ENCODE measurements at places on chromosomes 1 and 21.

DNA sequence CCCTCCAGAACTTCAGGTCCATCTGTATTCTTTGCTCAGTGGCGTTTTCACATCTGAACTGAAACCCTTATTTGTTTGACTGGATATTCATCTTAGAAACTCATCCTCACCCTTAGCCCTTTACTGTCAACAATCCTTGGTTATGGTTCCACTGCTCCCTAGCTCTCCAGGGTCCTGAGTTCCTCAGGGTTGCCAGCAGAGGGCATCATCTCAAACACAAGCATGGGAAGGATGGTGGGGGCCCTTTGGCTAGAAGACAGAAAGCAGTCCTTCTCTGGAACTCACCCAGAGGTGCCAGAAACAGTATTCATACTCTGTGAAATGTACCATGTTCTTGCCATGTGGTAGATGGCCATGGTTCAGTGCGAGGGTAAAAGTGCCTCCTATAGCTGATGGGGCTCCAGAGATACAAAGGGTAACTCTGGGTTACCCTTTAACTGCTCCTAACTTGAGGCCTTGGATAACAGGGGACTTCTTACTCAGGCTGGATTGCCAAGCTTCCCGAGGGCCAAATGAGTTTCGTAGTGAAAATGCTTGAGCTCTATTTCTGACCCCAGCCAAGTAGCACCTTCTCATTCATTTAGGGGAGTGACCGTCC lies 11.3 kb downstream of the NCSTN start:
- DNase-seq, result no peak

DNA sequence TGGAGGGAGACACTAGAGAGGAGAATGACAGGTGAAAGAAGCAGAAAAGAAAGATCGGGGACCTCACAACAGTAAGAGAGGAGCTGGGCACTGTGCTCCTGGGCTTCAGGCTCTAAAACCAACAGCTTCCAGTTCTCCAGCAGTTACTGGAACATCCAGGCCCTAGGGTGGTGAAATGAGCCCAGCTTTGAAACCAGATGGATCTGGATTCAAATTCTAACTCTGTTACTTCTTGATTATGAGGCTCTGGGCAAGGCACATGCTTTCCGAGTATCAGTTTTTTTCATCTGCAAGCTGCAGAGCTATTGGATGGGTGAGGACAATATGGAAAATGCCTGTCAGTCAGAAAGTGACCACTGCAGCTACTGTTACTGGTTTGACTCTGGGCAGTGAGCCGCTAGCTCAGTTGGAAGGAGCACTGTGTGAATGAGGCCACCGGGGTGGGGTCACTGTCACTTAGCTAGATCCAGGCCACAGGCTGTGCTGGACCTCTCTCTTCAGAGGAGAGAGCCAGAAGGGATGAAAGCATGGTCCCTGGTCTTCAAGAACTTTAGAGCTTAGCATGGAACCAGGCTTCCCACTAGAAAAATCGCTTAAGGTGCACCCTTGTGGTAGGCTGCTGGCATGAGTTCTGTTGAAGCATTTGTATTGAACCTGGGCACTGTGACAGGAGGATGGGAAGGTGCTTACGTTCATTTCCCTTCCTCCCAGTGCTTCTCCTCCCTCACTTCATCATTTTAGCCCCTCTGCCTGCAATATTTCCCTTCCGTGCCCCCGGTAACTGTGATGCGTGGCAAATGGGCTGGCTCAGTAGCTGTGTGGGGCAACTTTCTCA lies 12.2 kb downstream of the PLEKHO1 start:
- peak; percentile 52 for DNase-seq

GRCh38 chr1:24252185-24252780 lies 65.2 kb upstream of the IFNLR1 start:
- no peak for DNase-seq

- no peak for DNase-seq
Measured at GRCh38 chr1:225906467-225906866, 17.5 kb upstream of the LEFTY1 start.

GRCh38 chr21:36728371-36729111 lies 29.6 kb downstream of the SIM2 start:
- DNase-seq, result no peak

GRCh38 chr1:163165119-163165518 lies 37.6 kb downstream of the RGS5 start:
- DNase-seq, result no peak

DNA sequence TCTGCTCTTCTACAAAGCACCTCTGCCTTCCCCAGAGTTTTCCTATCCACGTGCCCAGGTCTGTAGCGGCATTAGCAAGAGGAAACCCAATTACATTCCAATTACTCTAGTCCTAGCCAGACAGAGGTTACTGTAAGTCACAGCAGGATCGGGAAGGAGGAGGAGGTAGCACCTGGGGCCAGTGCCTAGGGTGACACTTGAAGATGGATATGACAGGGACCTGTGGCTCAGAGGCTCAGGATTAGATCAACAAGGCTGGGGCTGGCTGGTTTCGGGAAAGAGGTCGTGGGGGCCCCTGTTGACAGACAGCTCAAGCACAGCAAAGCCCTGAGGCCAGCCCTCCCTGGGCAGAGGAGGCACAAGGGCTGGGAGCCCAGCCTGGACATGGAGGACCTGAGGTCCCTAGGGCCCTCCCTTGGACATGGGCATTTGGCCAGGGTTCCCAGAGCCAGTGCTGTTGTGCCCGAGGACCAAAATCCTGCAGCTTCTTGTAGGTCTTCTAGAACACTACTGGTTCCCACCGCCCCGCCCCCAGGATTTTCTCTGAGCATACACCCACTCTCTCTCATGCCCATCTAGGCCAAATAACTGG lies 3.0 kb upstream of the HCRTR1 start:
- DNase-seq, result no peak

DNA sequence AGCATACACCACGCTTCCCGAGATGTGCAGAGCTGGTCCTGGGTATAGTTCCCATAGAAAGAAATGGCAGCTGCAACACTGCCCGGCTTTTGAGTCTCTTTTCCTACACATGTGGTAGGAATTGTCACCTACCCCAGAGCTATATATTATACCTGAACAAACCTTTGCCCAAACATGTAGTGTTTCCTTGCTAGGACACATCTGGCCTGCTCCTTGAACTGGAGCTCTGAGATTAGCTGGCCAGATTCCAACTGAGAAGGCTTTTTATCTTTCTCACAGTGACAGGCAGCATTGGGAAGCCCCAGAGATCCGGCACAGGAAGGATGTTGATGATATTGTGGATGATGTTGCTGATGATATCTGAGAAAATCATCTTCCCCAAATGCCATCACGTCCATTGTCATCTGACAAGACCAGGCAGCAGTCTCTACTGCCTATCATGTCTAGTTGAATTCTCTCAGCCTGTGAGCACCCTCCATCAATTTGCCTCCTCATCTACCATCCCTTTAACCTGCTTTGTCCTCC lies 115.0 kb upstream of the SMYD2 start:
- DNase-seq, result no peak

DNA sequence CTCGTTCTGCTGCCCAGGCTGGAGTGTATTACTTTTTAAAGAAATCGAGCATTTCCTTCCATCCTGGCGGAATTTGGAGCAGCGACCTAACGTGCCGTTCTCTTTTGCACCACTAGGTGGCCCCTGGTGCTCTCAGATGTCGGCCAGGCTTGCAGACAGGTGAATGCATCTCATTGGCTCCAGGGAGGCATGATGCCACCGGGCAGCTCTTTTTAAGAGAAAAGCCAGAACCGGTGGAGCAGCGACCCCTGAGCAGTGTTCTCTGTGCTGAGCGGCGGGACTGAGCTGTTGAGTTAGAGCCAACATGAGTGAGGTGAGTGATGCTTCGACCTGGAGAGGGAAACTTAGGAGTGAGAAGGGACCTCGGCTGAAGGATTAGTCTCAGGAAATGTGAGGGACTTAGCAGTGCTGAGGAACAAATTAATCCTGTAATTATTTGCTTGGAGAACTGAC lies at the start of gene PCP4:
TSS of gene PCP4 (plus strand) at position 241 of the 453 bp plus-strand sequence. CDS start at position 305, 64 bp downstream.
- DNase-seq, result peak; percentile 41

DNA sequence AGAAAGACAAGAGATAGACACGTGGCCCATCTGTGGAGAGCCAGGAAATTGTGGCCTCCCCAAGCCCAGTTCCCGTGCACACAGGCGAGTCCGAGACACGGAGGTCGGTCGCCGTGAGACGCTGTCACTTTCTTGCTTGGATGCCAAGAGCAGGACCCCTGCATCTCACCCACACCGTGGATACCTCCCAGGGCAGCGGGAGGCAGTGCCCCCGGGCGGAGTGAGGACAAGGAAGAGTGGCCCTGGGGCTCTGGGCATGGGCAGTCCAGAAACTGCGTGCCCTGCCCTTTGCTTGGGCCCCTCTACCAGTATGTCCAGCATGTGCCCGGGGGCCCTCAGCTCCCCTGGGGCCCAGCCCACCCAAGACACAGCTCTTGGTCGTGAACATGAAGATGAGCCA lies 24.7 kb upstream of the ARHGEF16 start:
- DNase-seq, result no peak

GRCh38 chr1:156461781-156462647 lies 38.6 kb downstream of the MEF2D start:
- DNase-seq, result no peak

GRCh38 chr1:36705629-36706028 lies 222.9 kb upstream of the CSF3R start:
- no peak for DNase-seq

DNA sequence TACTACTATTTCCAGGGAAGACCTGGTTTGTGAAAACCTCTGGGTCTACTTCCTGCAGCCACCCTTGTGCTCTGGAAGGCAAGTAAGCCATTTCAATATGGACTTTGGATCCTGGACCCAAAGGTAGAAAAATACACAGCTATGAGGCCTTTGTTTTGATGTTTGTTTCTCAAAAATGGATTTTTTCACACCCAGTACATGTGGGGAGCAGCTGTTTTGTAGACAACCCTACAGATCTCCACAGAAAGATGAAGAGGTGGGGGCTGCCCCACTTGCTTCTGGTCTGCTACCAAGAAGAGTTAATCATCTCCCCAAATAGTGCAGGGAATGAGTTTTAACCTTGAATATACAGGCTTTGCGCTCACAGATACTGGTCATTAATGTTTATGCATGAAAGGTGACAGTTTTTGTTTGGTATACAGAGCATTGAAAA lies 29.2 kb downstream of the ZNF281 start:
- DNase-seq, result no peak

DNA sequence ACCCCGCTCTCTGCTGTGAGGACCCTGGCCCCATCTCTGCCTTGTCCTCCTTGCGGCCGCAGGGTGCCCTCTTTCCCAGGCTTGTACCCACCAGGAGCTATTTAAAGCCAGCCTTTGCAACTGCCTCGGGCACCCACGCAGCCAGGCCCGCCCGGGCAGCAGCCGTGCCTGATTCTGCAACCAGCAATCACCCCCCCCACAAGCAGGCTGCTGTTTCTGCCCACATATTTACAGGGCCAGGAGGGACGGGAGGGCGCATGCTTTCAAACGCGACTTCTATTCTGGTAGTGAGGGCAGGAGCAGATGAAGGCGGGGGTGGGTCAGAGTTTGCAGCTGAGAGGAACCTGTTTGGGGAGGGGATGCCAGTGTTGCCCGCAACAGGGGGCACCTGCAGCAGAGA lies 13.6 kb downstream of the GABRD start:
- DNase-seq, result no peak

- no peak for DNase-seq
Measured at GRCh38 chr21:15298306-15298705, 233.5 kb upstream of the NRIP1 start.

DNA sequence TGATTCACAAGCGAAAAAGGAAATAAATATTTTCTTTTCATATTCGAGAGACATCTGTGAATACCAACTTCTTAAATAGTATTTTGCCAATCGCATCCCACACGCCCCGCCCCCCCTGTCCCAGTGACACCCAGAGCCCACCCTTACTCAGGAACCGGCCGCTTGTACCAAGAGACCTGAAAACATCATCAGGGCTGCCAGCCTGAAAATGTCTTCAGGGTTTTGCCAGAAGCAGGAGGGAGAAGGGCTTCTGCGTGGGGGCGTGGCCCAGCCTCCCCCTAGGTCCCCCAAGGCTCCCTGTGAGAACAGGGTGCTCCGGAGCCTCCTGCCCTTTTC lies 126.4 kb downstream of the PRDM16 start:
- no peak for DNase-seq

DNA sequence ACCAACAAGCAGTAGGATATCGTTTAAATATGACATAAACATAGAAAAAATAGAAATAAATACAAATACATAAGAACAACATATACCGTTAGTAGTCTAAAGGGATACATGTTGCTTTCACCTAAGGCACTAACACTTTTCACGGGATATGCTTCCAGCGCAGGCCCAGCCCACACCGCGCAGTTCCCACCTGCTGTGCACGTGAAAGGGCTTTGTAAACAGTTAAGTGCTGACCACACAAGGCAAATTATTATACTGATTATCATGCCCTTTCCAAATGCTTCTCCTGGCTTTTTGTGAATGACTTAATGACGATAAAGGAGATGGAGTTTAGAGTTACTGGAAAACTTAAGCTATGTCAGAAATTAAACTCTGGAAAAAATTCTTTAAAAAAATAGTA lies 11.3 kb upstream of the IL22RA1 start:
- no peak for DNase-seq

- DNase-seq, result no peak
Measured at GRCh38 chr1:151479462-151479861, 20.2 kb upstream of the POGZ start.

- no peak for DNase-seq
Measured at GRCh38 chr1:108679586-108680213, 12.4 kb upstream of the PRPF38B start.

DNA sequence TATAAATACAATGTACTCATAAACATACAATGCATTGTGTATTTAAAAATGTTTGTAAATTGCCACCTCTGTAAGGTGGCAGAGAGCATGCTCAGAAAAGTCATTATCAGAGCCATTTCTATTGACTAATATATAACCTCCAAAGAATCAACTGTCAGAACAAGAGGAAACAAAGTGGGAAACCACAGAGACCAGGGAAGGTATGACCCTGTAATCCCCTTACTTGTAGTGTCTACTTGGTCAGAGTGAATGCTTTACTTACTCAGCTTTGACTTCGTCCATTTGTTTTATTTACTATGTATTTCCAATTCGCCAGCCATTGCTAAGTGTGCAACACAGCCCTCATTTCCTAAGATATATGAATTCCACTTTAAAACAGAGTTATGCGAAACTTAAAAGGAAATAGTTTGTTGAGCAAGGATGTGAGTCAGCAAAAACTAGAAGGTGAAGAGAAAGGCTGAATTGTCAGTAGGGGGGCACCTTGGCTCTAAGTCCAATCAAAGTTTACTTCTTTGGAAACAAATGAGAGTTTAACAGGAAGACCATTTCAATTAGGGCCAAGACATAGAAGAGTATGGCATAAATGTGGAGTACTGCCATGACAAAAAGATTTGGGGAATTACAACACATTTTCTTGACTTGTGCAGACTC lies 671.7 kb upstream of the PTBP2 start:
- no peak for DNase-seq

DNA sequence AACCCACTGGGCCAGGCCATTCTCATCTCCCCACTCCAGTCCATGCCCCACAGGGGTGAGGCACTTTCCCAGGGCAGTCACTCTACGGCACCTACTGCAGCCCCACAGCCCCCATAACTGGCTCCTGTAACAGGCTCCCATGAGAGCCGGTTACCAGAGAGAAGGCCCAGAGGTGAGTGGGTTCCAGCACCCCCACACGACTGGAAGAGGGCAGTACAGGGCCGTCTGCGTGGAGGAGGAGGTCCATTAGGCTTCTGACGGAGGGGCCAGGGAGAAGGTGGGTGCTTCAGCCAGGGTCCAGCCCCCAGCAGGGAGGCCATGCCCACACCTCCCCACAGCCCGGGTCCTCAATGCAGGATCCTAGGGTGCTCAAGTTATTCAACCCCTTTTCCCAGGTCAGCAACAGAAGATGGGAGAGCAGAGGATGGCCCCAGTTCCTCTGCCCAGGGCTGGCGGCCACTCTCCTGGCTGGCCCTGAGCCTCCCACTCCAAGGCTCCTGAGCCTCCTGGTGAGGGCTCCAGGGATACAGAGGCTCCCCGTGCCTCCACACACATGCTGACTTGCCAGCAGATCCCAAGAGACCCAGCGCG lies 1.6 kb downstream of the ACAP3 start:
- DNase-seq, result peak; percentile 10

- no peak for DNase-seq
Measured at GRCh38 chr1:169060043-169060722, 46.3 kb upstream of the ATP1B1 start.

Data from suppressor macrophage treated with lipopolysaccharide for 4 hours (primary cell).